Dermis blood vessel endothelial cell (primary cell): ENCODE measurements at places on chromosomes 16 and 17. TPM values are rescaled to one million over a fixed set of nuclear protein-coding genes. Genes with fewer than 3 reads are reported as not detected.

The ITGB4 gene
- 34.4 and 125 TPM in 2 replicates for total RNA-seq

The MILR1 gene
- total RNA-seq: 2.7 and 3.2 TPM in 2 replicates

The CDH8 gene
- total RNA-seq: not detected in 2 replicates

The TNK1 gene
- total RNA-seq: 2.2 and 3.6 TPM in 2 replicates

The IGSF6 gene
- total RNA-seq: not detected in 2 replicates

DNA sequence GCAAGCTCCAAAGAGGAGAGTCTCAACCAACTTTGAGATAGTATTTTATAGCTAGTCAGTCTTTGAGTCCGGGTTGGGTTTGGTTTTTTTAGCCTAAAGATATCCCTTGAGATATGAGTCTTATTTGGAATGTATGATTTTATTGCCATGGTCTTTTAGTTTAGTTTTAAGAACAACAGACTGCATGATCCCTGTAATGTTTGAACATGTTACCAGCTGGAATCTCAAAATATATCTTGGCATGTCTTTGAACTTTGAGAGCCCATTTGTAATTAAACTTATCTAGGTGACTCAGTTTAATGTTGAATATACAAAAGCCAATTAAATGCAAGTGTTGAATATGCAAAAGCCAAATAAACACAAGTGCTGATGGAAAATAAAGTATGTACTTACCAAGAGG is 100.6 kb downstream of the TANGO6 start:
- no peak for DNase-seq

GRCh38 chr16:880471-881171 is 80.1 kb upstream of the GNG13 start:
- no peak for DNase-seq

GRCh38 chr17:36614933-36615332 is 13.6 kb downstream of the MRM1 start:
- no peak for DNase-seq

DNA sequence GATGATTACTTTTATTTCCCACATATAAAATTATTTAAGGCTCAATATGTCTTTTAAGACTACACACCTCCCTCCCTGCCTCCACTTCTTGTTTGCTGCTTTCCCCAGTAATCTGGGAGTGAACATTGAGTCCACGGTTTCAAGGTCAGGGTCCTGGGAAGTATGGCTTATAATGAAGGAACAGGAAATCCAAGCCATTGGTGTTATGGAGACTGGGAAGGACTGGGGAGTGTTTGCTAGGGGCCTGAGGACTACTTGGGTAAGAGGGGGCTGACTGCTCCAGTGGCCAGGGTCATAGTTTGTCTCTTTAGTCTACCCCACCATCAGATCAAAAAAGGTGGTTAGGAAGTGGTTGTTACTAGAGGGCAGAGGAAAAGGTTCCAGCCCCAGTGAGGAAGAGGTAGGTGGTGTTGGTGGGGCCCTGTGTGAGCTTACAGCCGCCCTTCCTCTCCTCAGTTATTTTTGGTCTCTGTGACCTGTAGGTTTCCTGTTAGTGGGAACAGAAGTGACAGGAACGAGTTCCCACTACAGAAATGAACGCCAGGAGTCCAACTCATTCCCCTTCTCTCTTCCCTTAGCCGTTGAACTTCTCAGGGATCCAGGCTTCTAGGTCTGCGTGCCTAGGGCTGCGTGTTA is 742 bp upstream of the SLC16A13 start:
- peak; percentile 76 for DNase-seq

GRCh38 chr16:58495521-58496331 is 4.2 kb upstream of the NDRG4 start:
- no peak for DNase-seq

DNA sequence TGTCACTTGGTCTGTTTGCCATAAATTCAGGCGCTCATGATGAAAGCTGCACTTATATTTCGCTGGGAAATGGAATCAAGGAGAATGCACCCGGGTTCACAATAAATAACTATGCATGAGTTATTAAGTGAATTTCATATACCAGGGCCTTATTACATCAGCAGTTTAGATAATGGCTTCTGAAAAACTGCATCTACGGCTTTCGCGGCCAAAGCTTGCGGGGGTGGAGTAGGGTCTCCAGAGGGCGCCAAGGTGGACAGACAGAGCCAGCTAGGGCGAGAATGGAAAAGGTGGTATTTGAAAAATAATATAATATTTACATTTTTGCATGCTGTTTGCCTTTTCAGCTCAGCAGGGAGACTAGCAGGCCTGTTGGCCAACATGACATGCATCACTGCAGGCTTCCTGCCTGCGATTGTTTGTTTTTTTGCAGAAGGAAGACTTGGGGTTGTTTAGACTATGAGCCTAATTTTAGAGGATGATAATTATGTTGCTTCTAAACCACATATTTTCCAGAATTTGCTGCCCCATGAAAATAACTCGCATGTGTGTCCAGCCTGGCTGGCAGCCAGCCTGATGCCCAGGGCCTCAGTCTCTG is 173.8 kb upstream of the IRX3 start:
- DNase-seq: no peak

- peak; percentile 50 for DNase-seq
These were observed 30.5 kb downstream of the NSMCE1 start for GRCh38 chr16:27238016-27238587.

DNA sequence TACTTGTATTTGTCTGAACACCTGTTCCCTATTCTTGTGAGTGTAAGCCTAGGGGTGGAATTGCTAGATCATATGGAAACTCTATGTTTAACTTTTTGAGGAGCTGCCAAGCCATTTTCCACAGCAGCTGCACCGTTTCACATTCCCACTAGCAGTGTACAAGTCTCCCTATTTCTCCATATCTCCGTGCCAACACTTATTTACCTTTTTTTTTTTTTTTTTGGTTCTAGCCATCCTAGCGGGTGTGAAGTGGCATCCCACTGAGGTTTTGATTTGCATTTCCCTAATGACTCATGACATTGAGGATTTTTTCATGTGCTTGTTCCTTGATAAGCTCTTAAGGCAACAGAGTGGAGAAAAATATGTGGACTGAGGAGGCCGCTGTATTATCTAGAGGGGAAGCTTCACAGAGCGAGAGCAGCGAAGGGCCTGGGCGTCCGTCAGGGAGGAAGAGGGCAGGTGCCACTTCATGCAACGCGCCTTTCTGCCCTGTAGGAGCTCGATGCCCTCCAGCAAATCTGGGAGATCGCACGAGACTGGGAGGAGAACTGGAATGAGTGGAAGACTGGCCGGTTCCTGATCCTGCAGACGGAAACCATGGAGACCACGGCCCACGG is 50.0 kb downstream of the DNAH2 start:
- no peak for DNase-seq

DNA sequence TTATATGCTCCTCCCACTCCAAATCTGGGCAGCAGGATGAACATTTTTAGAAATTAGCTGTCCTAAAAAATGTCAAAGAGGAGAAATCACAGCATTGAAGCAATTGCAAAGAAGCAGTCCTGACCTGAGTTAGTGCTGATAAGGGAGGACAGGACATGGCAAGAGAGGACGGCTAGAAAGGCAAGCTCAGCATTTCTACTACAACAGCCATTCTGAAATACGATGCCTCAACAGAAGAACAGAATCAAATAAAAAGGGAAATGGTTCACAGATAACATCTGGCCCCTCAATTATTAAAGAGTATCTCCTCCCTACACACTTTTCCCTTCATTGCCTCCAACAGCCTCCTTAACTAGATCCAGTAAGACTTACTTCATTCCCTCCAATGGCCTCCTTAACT is 18.3 kb downstream of the VPS53 start:
- DNase-seq: no peak

GRCh38 chr17:49832840-49833599 is 14.8 kb downstream of the TAC4 start:
- DNase-seq: peak; percentile 91

DNA sequence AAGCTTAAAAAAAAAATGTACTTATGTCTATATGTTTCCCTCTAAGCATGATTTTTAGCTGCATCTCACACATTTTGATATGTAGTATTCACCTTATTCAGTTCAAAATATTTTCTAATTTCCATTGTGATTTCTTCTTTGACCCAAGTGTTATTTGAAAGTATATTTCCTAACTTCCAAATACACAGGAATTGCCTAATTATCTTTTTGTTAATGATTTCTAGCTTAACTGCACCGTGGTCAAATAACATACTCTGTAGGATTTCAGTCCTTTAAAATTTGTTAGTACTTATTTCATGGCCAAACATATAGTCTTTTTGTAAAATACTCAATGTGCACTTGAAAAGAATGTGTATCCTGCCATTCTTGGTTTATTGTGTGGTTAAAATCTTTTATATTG is 11.3 kb downstream of the TMEM220 start:
- DNase-seq: no peak

DNA sequence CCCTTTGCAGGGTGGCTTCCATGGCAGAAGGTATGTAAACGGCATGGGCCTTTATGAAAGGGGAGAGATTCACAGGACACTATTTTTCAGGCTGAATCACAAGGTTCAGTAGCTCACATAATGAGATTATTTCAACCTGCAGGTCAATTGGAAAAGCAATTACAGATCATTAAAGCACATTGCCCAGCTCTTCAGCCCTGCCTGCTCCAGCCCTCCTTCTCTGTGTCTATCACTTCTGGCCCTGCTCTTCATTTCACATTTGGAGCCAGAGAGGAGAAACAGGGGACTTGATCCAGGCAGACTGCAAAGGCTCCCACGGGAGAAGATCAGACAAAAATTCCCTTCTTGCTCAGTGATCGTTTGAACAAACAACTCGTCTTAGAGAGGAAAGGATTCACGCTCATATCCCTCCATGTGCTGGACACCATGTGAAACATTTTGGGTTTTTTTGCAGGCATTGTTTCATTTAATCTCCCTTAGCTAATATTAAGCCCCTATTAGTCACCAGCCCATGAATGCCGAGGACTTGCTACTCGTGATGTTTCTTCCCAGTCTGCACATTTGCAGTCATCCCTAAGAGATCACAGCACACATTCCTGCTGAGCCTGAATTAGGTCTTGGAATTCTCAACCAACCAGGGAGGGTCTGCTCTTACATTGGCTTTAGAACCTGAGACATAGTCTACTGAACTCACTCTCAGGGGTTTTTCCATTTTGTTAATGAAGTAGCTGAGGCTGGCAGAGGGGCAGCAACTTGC is 443.9 kb upstream of the CCL2 start:
- DNase-seq: no peak
